ENCODE measurements at places on chromosomes 7 and 10.

DNA sequence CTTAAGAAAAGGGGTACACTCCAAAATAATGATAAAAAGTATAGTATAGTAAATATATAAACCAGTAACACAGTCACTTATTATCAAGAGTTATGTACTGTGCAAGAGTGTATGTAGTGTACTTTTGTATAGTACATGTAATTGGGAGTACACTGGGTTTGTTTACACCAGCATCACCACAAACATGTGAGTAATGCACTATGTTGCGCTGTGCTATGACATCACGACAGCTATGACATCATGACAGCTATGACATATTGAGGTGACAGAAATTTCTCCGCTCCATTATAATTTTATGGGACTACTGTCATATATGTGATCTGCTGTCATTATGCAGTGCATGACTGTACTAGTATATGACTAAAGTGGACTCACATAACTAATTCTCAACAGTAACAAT is 84.6 kb downstream of the KMT2C start:
- DNase-seq, result no peak

DNA sequence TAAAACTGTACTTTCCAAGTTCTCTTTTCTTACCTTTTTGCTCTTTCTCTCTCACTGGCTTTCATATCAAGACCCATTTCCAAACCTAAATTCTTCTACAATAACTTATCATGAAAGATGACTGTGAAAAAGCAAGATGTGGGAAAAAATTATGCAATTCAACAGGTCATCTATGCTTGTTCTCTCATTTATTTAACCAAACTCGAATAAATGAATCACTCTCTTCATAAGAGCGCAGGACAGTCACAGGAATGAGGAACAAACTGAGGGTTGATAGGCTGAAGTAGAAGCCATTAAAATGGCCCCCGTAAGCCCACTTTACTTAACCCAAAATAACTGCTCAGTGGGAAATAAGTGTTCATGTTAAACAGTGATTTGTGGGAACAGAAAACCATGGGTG is 1289.7 kb upstream of the SORCS1 start:
- DNase-seq, result no peak

DNA sequence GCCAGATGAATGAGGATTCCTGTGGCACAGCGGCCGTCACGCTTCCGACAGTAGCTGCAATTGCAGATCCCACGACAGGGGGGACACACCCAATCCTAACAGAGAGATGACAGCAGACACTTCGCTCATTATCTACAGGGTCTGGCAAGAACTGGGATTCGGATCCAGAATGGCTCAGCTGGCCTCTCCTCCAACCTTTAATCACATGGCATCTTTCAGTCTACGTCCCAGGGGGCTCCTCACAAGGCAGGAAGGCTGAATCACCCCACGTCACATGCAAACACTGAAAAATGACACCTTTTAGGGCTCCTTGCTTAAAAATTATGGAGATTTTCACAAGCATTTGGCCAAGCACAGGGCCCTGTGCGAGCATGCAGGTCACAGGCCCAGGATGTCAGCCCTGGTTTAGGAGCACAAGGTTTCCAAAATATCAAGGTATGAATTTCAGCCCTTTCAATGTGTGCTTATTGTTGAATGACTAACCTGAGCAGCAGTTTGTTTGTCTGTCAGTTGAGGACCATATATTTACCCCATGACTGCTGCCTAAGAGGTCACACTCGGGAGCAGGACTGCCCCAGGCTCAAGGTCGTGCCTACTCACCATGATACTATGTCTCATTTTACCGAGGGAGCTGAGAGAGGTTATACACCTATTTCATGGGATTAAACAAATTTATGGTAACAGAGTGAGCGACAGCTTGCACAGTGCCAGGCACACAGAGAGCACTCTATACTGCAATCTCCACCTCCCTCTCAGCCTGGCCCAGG is 42.5 kb downstream of the CDCA7L start:
- DNase-seq, result no peak

DNA sequence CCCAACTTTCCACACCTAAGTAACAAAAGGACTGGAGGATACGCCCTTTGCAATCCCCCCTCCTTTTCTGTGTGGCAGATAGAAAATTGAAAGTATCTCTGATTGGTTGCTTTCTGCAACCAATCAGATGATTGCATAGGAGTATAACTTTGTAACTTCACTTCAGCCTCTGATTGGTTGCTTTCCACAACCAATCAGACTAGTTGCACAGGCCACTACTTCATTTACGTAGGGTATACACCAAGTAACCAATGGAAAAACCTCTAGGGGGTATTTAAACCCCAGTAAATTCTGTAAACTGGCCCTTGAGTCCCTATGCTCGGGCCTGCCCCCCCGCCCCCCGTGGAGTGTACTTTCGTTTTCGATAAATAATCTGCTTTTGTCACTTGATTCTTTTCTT is 1080.4 kb downstream of the CNTNAP2 start:
- DNase-seq, result no peak

GRCh38 chr10:124214610-124215375 is 121.4 kb upstream of the CHST15 start:
- no peak for DNase-seq

DNA sequence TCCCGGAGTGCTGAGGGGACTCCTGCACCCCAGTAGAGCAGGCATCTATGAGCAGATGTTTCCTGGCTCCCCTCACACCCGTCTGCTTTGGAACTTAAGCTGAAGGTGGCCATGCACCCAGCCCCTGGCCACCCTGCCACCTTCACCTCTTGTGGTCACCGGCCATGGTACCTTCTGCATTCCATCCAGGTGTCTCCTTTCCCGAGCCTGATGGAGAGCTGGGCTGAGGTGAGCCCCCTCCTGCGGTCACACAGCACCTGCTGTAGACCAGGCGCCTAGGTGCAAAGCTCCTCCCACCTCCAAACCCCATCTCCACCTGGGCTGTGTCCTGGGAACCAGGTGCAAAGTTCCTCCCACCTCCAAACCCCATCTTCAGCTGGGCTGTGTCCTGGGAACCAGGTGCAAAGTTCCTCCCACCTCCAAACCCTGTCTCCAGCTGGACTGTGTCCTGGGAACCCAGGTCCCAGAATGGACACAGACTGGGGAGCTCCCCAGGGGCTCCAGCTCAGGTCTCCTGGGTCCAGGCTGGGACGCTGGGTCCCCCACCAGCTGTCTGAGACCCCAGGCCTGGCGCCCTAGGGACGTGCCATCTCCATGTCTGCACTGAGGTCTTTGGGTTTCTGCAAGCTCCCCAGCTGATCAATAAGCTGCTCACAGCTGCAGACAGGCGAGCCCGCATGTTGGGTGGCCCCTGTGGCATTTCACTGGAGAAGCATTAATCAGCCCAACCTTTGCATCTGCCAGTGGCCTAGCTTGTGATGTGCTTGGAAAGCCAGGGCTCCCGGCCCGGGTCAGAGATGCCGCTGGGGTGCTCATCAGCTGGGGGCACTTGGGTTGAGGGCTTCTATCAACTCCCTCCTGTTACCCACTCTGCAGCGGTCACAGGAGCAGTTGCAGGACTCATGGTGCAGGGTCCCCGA is 61.2 kb upstream of the INPP5A start:
- DNase-seq, result no peak

GRCh38 chr10:59709395-59710125 is at the start of gene SLC16A9:
SLC16A9 (minus strand) TSS chr10:59709850; CDS start chr10:59684291, 25,559 bp downstream.
- no peak for DNase-seq

GRCh38 chr7:148711191-148712102 is 12.7 kb downstream of the CUL1 start:
- DNase-seq, result no peak

DNA sequence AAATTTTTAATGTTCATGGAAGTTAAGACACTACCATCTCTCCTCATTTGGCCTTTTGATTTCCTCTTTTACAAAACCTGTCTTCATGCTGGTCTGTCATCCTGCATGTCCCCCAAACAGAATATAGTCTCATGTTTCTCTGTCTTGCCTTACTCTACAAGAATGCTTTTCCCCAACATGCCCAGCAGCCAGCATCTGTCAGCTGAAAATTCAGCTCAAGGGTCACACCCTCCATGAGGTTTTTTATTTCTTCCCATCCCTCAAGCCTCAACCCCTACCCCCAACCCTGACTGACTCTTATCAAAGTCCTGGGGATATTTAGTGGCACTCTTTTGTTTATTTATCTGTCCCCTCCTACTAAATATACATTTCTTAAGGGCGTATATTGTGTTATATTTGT is 202.0 kb downstream of the ANK3 start:
- no peak for DNase-seq

DNA sequence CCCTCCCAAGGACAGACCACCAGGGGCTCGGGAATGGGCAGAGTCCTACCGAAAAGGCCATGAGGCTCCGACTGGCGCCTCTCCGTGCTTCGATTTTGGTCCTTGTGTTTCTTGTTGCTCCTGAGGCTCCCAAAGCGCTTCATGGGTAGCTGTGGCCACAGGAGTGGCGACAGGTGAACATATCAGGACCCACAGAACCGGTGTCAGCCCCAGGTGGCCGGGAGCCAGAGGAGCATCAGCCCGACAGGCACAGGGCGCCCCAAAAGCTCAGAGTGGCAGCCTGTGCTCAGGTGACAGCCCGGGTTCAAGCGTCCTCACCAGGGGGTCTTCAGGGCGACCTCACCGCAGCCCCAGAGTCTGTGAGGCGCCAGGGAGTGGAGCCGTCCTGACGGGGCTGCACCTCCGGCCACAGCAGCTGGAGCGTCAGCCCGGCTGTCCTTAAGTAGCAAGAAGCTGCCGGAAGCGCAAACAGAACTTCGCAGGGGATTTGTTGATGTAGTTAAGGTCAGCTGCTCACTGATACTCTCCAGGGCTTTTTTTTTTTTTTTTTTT is 141.0 kb downstream of the PRKAG2 start:
- DNase-seq, result no peak

DNA sequence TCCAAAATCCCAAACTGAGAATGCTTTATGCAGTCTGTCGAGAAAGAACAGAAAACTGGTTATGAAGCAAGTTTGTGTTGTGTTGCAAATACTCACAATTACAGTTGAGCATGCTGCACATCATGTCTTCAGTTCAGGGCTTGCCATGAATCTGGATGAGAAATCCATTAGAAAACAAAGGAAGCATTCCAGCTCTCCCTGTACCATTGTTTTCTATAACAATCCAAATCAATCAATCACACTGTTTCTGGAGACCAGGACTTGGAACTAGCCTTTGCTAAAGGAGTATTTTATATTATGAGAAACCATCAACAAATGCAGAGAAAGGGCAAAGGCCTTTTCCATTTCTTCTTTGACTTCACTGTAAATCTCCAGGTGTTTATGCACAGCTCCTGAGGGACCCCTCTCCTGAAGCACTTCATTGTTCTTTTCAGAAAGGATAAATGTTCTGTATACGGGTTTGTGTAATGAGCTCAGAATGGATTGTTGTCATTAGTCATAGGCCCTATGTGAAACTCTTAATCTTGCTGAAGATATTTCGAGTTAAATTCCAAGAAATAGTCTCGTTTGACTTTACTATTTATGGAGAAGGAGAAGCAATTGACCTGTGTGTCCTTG is 364.7 kb upstream of the POM121L12 start:
- DNase-seq, result no peak

All from GDM1 (cell line).